Chondrocyte (in vitro differentiated cells): ENCODE measurements at places on chromosomes 16 and 17. TPM values are rescaled to one million over a fixed set of nuclear protein-coding genes. Genes with fewer than 3 reads are reported as not detected.

DNA sequence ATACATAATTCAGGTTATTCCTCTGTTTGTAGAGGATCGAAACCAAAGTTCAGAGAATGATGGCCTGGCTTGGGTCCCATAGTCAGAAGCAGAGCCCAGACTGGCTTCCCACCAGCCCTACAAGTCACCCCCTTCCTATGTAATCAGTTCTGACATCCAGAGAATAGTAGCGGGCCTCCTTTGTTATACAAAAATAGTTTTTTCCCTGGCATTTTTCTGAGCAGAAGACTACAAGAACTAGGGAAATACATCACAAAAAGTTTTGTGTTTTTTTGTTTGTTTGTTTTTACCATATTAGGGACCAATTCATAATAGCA lies 19.2 kb downstream of the ATPAF2 start:
- no peaks in the 10 kb centered on the region for H3K27me3 ChIP-seq
- DNase-seq: no peak
- H3K36me3 ChIP-seq: peaks cover 14% of the 10 kb centered on the region
- H3K4me3 ChIP-seq: no peak overlapping the region

GRCh38 chr16:86513471-86514277 lies 3.3 kb downstream of the FOXF1 start:
- H3K27me3 ChIP-seq: peaks cover 55% of the 10 kb centered on the region
- DNase-seq: no peak
- no peak overlapping the region for H3K4me3 ChIP-seq

DNA sequence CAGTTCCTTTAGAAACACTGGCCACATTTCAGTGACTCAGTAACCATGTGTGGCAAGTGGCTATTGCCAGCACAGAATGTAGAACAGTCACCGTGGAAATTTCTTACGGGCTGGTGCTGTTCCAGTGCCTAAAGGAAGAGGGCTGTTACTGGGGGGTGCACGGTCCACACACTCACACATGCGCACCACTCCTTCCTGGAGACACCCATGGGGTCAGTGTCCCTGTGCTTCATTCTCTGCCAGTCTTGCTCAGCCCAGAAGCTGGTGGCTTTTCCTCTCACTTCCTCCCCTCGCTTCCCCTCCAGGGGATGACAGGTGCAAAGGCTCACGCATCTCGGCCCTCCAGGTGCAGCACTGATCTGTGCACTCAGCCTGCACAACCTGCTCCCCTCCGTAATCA lies 115.6 kb downstream of the CCDC182 start:
- no peaks in the 10 kb centered on the region for H3K4me1 ChIP-seq
- H3K36me3 ChIP-seq: peaks cover 7% of the 10 kb centered on the region
- no peaks in the 10 kb centered on the region for H3K27me3 ChIP-seq

GRCh38 chr17:79023886-79024771 lies at the start of gene C1QTNF1:
Gene C1QTNF1, plus strand, starts transcription at chr17:79024169. Its CDS starts 19,800 bp downstream, at chr17:79043969.
- H3K27ac ChIP-seq: peak within 1 kb of the TSS; percentile 32
- peak within 1 kb of the TSS; percentile 93 for H3K4me3 ChIP-seq
- H3K27me3 ChIP-seq: peaks cover 4% of the 10 kb centered on the region
- DNase-seq: no peak
- peaks cover 1% of the 10 kb centered on the region for H3K36me3 ChIP-seq

GRCh38 chr17:73870473-73870872 lies 226.2 kb upstream of the SDK2 start:
- no peak overlapping the region for H3K4me3 ChIP-seq
- peaks cover 27% of the 10 kb centered on the region for H3K27me3 ChIP-seq
- H3K4me1 ChIP-seq: peaks cover 5% of the 10 kb centered on the region
- DNase-seq: no peak

GRCh38 chr16:85126705-85127378 lies 14.6 kb upstream of the CIBAR2 start:
- no peak for DNase-seq
- no peaks in the 10 kb centered on the region for H3K36me3 ChIP-seq
- H3K27ac ChIP-seq: peak overlapping the region; percentile 89
- H3K4me1 ChIP-seq: peaks cover 42% of the 10 kb centered on the region

- H3K27ac ChIP-seq: no peak overlapping the region
- peaks cover 2% of the 10 kb centered on the region for H3K36me3 ChIP-seq
- peaks cover 2% of the 10 kb centered on the region for H3K27me3 ChIP-seq
- H3K4me1 ChIP-seq: peaks cover 6% of the 10 kb centered on the region
Measured at GRCh38 chr16:2331931-2332267, 8.6 kb downstream of the ABCA3 start.

DNA sequence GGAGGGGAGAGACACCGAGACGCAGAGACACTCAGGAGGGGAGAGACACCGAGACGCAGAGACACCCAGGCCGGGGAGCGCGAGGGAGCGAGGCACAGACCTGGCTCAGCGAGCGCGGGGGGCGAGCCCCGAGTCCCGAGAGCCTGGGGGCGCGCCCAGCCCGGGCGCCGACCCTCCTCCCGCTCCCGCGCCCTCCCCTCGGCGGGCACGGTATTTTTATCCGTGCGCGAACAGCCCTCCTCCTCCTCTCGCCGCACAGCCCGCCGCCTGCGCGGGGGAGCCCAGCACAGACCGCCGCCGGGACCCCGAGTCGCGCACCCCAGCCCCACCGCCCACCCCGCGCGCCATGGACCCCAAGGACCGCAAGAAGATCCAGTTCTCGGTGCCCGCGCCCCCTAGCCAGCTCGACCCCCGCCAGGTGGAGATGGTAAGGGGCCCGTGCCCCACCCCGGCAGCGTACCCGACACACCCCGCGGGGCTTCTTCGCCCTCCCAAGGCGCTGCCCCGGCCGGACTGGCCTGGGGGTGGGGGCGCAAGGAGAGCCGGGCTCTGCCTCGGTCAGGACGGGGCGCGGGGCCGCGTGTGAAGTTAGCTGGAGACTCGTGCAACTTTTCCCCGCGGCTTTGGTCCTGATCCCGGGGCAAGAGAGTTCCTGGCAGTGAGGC lies 427 bp downstream of the PPP1R1B start:
- peaks cover 3% of the 10 kb centered on the region for H3K36me3 ChIP-seq
- H3K27me3 ChIP-seq: peaks cover 44% of the 10 kb centered on the region
- H3K27ac ChIP-seq: no peak overlapping the region
- peak overlapping the region; percentile 65 for H3K4me3 ChIP-seq
- DNase-seq: no peak
- peaks cover 13% of the 10 kb centered on the region for H3K4me1 ChIP-seq

DNA sequence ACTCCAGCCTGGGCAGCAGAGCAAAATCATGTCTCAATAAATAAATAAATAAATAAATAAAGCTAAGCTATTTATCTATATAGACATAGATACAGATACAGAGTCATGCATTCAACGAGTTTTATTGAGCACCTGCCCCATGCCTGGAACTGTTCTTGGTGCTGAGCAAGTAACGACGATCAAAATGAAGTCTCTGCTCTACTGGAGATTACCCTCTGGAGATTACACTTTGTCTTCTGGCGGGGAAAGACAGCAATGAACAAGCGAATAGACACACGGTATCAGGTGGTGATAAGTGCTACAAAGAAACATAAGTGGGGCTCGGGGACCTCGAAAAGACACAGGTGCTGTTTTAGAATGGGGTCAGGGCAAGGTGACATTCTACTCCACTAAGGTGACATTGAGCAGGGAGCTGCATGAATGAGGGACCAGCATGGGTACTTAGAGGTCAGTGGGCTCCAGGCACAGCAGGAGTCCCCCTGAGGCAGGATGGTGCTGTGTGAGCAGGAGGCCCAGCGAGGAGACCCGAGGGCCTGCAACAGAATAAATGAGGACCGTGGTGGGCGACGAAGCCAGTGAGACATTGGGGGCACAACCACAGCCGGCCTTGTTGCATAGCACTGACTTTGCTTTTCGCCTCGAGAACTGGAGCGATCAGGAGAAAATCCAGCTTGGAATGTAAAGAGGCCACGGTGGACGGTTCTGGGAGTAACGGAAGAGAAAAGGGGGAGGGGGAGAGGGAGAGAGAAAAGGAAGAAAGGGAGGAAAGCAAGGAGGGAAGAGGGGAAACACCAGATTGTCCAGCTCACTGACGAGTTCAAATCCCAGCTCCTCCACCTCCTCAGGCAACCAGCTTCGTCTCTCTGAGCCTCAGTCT lies 42.4 kb upstream of the MEAK7 start:
- no peak for DNase-seq
- H3K36me3 ChIP-seq: no peaks in the 10 kb centered on the region
- no peak overlapping the region for H3K27ac ChIP-seq
- H3K4me1 ChIP-seq: peaks cover 32% of the 10 kb centered on the region
- no peaks in the 10 kb centered on the region for H3K27me3 ChIP-seq

DNA sequence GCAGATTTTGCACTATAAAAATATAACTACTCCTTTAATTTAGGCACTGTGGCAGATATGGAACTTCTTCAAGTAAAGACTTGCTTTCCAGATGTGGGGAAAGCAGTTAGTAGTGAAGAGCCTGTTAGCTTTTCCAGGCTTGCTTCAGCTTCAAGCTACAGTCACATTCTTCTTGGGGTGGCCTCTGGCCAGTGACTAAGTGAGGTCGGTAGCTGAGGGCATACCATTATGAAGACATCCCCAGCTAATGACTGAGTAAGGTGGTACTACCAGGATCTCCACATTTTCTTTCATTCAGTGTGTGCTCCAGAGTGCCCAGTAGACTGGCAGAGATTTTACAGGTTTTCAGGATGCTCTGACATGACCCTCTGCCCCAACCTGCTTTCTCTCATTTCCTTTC lies 167.1 kb upstream of the KIF2B start:
- H3K36me3 ChIP-seq: no peaks in the 10 kb centered on the region
- peaks cover 5% of the 10 kb centered on the region for H3K27me3 ChIP-seq
- no peak for DNase-seq
- no peak overlapping the region for H3K4me3 ChIP-seq

DNA sequence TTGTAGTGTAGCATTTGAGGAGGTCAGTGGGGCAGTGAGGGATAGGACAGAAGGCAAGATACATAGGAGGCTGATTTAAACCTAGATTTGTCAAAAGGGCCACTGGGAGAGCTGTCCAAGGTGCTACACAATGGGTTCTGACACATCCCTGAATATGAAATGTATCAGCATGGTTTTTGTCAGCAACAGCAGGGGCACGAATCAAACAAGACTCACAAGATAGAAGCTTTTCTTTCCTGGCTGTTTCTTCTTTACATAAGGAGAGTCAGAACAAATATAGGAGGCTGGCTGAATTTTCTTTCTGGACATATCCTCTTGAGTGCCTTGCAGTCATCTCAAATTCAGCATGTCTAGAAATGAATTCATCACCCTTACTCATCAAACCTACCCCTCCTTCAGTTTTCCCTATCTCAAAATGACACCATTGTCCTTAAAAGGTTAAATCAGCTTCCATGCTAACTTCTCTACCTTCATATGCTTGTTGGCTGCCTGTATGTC lies 130.5 kb downstream of the NPIPB5 start:
- no peak for DNase-seq
- no peaks in the 10 kb centered on the region for H3K36me3 ChIP-seq
- no peak overlapping the region for H3K27ac ChIP-seq
- H3K4me1 ChIP-seq: no peaks in the 10 kb centered on the region
- H3K27me3 ChIP-seq: no peaks in the 10 kb centered on the region

GRCh38 chr17:74210191-74211140 lies 2.9 kb upstream of the TTYH2 start:
- no peak overlapping the region for H3K4me3 ChIP-seq
- H3K36me3 ChIP-seq: peaks cover 28% of the 10 kb centered on the region
- no peaks in the 10 kb centered on the region for H3K27me3 ChIP-seq
- H3K27ac ChIP-seq: peak overlapping the region; percentile 50
- H3K4me1 ChIP-seq: peaks cover 44% of the 10 kb centered on the region

- no peaks in the 10 kb centered on the region for H3K27me3 ChIP-seq
- H3K4me1 ChIP-seq: peaks cover 7% of the 10 kb centered on the region
- H3K4me3 ChIP-seq: no peak overlapping the region
- H3K27ac ChIP-seq: no peak overlapping the region
- no peaks in the 10 kb centered on the region for H3K36me3 ChIP-seq
- no peak for DNase-seq
Measured at GRCh38 chr17:61390479-61390791, 9.2 kb upstream of the TBX2 start.

- H3K27me3 ChIP-seq: no peaks in the 10 kb centered on the region
- DNase-seq: no peak
- no peak overlapping the region for H3K27ac ChIP-seq
- no peak overlapping the region for H3K4me3 ChIP-seq
Measured at GRCh38 chr16:84845496-84846002, 25.8 kb downstream of the CRISPLD2 start.

DNA sequence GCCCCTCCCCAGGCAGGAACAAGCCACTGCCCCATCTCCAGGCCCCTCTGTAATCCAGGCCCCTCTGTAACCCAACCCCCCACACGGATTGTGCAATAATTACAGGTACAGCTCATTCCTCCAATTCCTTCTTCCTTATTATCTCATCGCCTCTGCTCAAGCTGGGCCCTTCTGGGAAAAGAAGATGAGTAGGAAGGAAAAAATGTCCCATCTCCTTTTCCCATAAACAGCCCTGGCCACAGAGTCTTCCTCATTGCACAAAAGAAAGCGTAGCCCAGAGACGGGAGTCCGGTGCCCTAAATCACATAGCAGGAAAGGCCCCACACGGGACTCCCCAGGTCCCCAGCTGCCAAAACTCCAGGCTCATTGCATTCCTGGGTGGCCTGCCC lies 3.6 kb upstream of the LITAFD start:
- no peaks in the 10 kb centered on the region for H3K27me3 ChIP-seq
- peak overlapping the region; percentile 9 for H3K27ac ChIP-seq
- DNase-seq: no peak
- no peak overlapping the region for H3K4me3 ChIP-seq

- H3K36me3 ChIP-seq: no peaks in the 10 kb centered on the region
- H3K27ac ChIP-seq: no peak overlapping the region
- H3K27me3 ChIP-seq: peaks cover 15% of the 10 kb centered on the region
- no peak for DNase-seq
Measured at GRCh38 chr17:34465789-34466188, 102.8 kb upstream of the CCL1 start.

GRCh38 chr17:8255499-8255898 lies 6.4 kb downstream of the PFAS start:
- H3K4me1 ChIP-seq: peaks cover 2% of the 10 kb centered on the region
- no peak overlapping the region for H3K27ac ChIP-seq
- H3K36me3 ChIP-seq: peaks cover 10% of the 10 kb centered on the region
- H3K27me3 ChIP-seq: no peaks in the 10 kb centered on the region

GRCh38 chr17:71251276-71251675 lies 869.5 kb upstream of the SOX9 start:
- no peak overlapping the region for H3K4me3 ChIP-seq
- H3K27ac ChIP-seq: no peak overlapping the region
- no peaks in the 10 kb centered on the region for H3K27me3 ChIP-seq
- H3K4me1 ChIP-seq: peaks cover 16% of the 10 kb centered on the region
- no peak for DNase-seq
- H3K36me3 ChIP-seq: no peaks in the 10 kb centered on the region

DNA sequence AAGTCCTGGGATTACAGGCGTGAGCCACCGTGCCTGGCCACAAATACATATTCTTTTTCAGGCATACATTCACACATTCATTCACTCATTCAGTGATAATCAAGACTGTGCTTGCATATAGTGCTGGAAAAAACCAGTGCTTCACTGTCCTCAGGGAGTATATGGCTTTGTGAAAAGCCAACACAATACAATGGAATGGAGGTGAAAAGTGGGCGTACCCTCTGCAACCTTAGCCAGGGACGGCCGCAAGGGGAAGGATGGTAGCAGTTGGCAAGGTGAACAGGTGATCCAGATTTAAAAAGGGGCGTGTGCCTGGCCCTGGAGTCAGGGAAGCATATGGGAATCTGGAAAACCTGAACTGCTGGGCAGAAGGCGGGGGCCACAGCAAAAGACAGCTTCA lies 18.1 kb upstream of the GAN start:
- no peak overlapping the region for H3K27ac ChIP-seq
- H3K4me3 ChIP-seq: no peak overlapping the region
- H3K36me3 ChIP-seq: no peaks in the 10 kb centered on the region
- no peak for DNase-seq

- peak overlapping the region; percentile 4 for H3K4me3 ChIP-seq
- DNase-seq: no peak
- no peaks in the 10 kb centered on the region for H3K27me3 ChIP-seq
- peaks cover 24% of the 10 kb centered on the region for H3K36me3 ChIP-seq
- H3K27ac ChIP-seq: peak overlapping the region; percentile 88
Measured at GRCh38 chr17:82241183-82241925, 12.5 kb downstream of the SLC16A3 start.

CLDN9 gene
- not detected in 3 replicates for total RNA-seq

TRPV3 gene
- 0.27 to 0.74 TPM in 2 of 3 replicates, not detected in the other for total RNA-seq

AKAP1 gene
- total RNA-seq: 11.5 to 14.8 TPM (median 14.2 TPM) in 3 replicates

HSD17B1 gene
- 1.4 to 2.6 TPM (median 1.4 TPM) in 3 replicates for total RNA-seq
